ENCODE measurements at places on chromosomes 11 and 22. TPM values are rescaled to one million over a fixed set of nuclear protein-coding genes. Genes with fewer than 3 reads are reported as not detected.
A peak's percentile ranks its signal among the peaks of the same experiment; 100 is the strongest.

DNA sequence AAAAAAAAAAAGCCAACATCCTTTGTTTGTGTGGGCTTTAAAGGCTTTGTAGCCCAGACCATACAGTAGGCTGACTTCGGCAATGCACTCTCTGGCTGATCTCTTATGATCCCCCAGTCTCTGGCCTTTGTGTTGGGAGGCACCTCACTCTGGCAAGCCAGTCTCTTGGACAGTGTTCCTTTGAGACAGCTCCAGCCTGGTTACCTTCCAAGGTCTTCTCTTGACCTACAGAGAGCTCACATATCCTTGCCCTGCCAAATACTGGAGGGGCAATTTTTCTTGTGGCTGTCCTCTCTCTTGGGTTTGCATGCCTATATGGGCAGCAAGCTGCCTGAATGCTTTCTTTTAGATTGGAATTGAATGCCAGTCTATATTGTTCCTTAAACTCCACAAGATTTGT is 69.8 kb downstream of the SESN3 start:
- no peak overlapping the region for H3K27ac ChIP-seq
- no peak for DNase-seq
- H3K4me3 ChIP-seq = no peak overlapping the region
- H3K4me1 ChIP-seq = peaks cover 27% of the 10 kb centered on the region

DNA sequence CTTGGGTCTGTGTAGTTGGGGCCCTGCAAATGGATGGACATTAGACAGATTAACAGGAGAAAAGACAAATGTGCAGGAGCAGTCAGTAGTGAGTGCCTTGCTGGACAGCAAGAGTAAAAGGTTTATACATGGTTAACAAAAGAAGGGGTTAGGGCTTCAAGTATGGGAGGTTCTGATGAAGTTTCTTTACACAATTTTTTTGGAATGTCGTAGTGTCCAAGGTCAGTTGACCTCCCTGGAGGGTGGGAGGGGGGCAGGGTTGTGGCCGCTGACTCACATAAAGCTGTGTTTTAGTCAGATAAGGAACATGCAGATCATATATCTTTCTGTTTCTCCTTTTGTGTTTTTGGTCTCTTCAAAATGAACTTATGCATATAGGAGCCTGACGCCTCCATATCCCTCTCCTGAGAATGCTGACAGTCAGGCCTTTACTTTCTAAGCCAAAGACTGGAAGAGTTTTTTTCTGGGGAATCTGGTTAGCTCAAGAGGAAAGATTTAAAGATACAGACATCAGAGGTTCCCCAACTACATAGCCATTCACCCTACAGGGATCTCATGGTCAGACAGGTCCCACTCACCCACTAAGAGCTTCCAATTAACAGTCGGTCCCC is 134.3 kb downstream of the NECTIN1 start:
- no peak for DNase-seq
- no peak overlapping the region for H3K4me3 ChIP-seq
- H3K4me1 ChIP-seq = peaks cover 3% of the 10 kb centered on the region
- H3K27ac ChIP-seq = no peak overlapping the region
- H3K27me3 ChIP-seq = peaks cover 16% of the 10 kb centered on the region
- H3K36me3 ChIP-seq = no peaks in the 10 kb centered on the region

TEX54 gene
- total RNA-seq = not detected

CHST1 gene
- total RNA-seq = not detected

GRCh38 chr22:30230787-30231461 is 15.6 kb downstream of the LIF start:
- H3K4me3 ChIP-seq = no peak overlapping the region
- H3K27me3 ChIP-seq = no peaks in the 10 kb centered on the region
- no peak overlapping the region for H3K27ac ChIP-seq
- H3K4me1 ChIP-seq = peaks cover 77% of the 10 kb centered on the region
- no peak for DNase-seq

KCNQ1OT1 gene
- total RNA-seq = 0.26 TPM

GRCh38 chr11:121372671-121373429 is 79.3 kb upstream of the SORL1 start:
- DNase-seq = peak; percentile 28
- no peaks in the 10 kb centered on the region for H3K36me3 ChIP-seq
- peaks cover 30% of the 10 kb centered on the region for H3K4me1 ChIP-seq

GRCh38 chr11:59426361-59427067 is at the start of gene OR5A2:
TSS of gene OR5A2 (minus strand) at chr11:59426413. CDS start at chr11:59422953, 3,460 bp downstream.
- H3K27ac ChIP-seq = no peak within 1 kb of the TSS
- peaks cover 10% of the 10 kb centered on the region for H3K4me1 ChIP-seq
- H3K36me3 ChIP-seq = no peaks in the 10 kb centered on the region
- peaks cover 6% of the 10 kb centered on the region for H3K27me3 ChIP-seq
- no peak within 1 kb of the TSS for H3K4me3 ChIP-seq
- DNase-seq = no peak

DNA sequence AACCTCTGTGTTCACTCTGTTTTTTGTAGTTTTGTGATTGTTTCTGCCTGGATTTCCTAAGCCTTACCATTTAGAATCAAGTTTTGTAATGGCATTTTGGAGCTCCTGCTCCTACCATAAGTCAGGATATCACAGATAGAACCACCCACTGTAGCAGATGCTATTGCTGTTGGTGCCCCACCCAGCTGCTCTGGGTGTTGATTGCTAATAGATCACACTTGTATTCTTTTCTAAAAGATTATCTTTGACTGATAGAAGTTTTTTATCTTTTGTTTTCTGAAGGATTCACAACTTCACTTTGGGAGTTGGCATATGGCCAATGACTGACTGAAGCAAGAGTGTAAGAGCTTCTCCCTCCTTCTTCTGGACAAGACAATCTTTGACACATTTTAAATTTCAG is 76.0 kb downstream of the EHF start:
- H3K36me3 ChIP-seq = no peaks in the 10 kb centered on the region
- no peaks in the 10 kb centered on the region for H3K4me1 ChIP-seq
- peaks cover 18% of the 10 kb centered on the region for H3K27me3 ChIP-seq
- no peak overlapping the region for H3K27ac ChIP-seq
- DNase-seq = no peak

GRCh38 chr11:92827132-92827531 is 142.3 kb upstream of the MTNR1B start:
- no peaks in the 10 kb centered on the region for H3K36me3 ChIP-seq
- H3K4me3 ChIP-seq = no peak overlapping the region
- H3K27ac ChIP-seq = no peak overlapping the region
- DNase-seq = no peak
- H3K27me3 ChIP-seq = peaks cover 4% of the 10 kb centered on the region

- no peaks in the 10 kb centered on the region for H3K36me3 ChIP-seq
- H3K27me3 ChIP-seq = no peaks in the 10 kb centered on the region
- no peaks in the 10 kb centered on the region for H3K4me1 ChIP-seq
These were observed 461.4 kb upstream of the KIRREL3 start for GRCh38 chr11:127462065-127462344.

DNA sequence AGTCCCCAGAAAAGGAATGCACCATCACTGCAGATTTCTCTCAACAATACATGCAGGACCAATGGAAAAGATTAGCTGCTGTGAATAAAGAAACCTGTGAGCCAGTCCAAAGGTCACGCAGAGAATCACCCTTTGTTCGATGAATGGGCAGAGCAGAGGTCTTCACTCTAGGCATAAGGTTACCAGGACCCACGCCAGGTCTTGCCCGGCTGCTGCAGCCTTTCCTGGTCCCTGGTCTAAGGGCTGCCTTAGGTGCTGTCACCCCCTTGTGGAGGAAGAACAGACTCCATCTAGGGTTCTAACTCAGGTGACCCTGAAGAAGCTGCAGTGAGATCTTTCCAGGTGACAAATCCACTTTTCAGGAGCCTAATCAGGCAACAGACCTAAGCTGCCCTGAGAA is 29.0 kb upstream of the NAP1L4 start:
- no peaks in the 10 kb centered on the region for H3K27me3 ChIP-seq
- no peak overlapping the region for H3K4me3 ChIP-seq
- DNase-seq = peak; percentile 64
- H3K4me1 ChIP-seq = peaks cover 75% of the 10 kb centered on the region

GAL gene
- total RNA-seq = not detected

DNA sequence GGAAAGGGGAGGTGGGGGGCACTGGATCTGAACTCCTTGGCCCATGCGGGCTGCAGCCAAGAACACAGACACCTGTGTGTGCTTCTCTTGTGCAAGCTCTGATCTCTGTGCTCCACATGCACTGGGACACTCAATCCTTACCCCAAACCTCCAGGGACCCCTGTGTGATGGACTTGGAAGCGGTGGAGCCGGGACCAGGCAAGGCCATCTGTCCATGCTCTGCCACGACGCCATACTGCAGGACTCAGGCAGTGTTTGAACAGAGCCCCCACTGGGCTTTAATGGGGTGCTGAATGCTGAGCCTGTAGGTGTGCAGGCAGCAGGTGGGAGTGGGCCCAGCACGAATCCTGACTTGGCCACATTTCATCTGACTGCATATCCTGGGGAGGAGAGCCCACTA is 23.4 kb downstream of the PPM1F start:
- H3K4me1 ChIP-seq = peaks cover 11% of the 10 kb centered on the region
- no peak overlapping the region for H3K27ac ChIP-seq
- H3K27me3 ChIP-seq = no peaks in the 10 kb centered on the region
- no peak overlapping the region for H3K4me3 ChIP-seq
- peaks cover 5% of the 10 kb centered on the region for H3K36me3 ChIP-seq
- DNase-seq = no peak

- H3K27me3 ChIP-seq = no peaks in the 10 kb centered on the region
- no peaks in the 10 kb centered on the region for H3K36me3 ChIP-seq
- no peaks in the 10 kb centered on the region for H3K4me1 ChIP-seq
- no peak for DNase-seq
- no peak overlapping the region for H3K4me3 ChIP-seq
These were observed 327.8 kb upstream of the ARHGAP42 start for GRCh38 chr11:100359281-100359680.

CARNS1 gene
- total RNA-seq = 4.9 TPM

DNA sequence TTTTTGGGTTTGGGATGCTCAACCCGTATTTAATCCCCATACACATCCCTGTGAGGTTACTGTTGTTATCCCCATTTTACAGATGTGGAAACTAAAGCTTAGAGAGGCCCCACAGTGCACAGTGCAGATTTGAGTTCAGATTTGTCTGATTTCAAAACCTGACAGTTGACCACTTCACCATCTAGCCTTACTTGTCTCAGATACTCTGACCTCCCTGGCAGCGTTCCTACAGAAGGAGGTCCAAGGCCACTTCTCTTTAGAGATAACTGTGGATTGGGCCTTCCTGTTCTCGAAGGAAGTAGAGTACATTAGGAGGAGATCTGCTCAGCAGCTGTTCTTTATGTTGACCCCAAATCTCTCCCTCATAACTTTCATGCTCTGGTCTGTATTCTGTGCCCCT is 46.7 kb upstream of the CTTN start:
- H3K4me3 ChIP-seq = no peak overlapping the region
- no peaks in the 10 kb centered on the region for H3K4me1 ChIP-seq
- H3K27me3 ChIP-seq = no peaks in the 10 kb centered on the region
- DNase-seq = no peak
- H3K36me3 ChIP-seq = peaks cover 44% of the 10 kb centered on the region
- no peak overlapping the region for H3K27ac ChIP-seq

GRCh38 chr11:95229993-95230809 is 801 bp downstream of the SESN3 start:
- peaks cover 14% of the 10 kb centered on the region for H3K36me3 ChIP-seq
- peak overlapping the region; percentile 86 for H3K27ac ChIP-seq
- no peak overlapping the region for H3K4me3 ChIP-seq

DNA sequence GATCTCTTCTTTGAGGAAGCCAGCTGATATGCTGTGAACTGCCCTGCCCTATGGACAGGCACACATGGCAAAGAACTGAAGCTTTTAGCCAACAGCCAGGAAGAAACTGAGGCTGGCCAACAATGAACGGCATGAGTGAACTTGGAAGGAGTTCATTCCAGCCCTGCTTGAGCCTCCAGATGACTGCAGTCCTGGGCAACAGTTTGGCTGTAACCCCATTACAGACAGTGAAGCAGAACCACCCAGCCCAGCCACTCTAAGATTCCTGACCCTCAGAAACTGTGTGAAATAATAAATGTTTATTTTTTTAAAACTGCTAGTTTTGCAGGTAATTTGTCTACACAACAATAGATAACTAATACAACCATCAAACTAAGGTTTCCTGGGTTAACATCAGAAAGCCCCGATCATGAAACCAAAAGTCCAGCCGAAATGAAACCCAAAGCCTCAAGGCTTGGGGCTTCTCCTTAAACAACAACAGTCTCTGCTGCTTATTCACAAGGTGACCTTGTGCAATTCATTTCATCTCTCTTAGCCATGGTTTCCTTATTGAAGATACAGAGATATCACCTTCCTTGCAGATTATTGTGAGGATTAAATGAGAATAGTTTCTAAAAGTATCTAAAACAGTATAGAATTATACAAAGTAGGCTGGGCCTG is 31.4 kb downstream of the PAK1 start:
- DNase-seq = no peak
- H3K4me3 ChIP-seq = no peak overlapping the region
- H3K36me3 ChIP-seq = peaks cover 2% of the 10 kb centered on the region

DNA sequence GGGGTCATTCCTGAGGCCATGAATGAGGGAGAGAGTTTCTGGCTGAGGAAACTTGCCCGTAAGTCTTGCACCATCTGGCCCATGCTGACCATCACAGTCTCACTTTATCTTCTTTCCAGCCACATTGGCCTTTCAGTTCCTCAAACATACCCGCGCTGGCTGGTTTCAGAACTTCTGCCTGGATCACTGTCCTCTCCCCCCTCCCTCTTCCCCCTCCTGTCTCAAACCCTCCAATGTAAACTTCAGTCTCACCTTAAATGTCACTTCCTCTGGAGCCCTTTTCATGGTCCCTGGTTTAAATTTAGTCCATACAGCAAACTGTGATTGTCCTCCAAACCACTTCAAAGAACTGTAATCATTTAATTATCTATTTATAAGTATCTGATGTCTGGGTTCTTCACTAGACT is 3.7 kb upstream of the TMEM109 start:
- no peak for DNase-seq
- H3K36me3 ChIP-seq = peaks cover 3% of the 10 kb centered on the region
- H3K4me1 ChIP-seq = peaks cover 43% of the 10 kb centered on the region
- H3K4me3 ChIP-seq = no peak overlapping the region
- H3K27ac ChIP-seq = no peak overlapping the region

Measured in activated CD8-positive, alpha-beta T cell treated with anti-CD3 and anti-CD28 coated beads, Interleukin-2, amount 10 ng/mL, durations not matched to agents 7 days and 5 days (primary cell).